ENCODE measurements at places on chromosomes 16 and 17.

DNA sequence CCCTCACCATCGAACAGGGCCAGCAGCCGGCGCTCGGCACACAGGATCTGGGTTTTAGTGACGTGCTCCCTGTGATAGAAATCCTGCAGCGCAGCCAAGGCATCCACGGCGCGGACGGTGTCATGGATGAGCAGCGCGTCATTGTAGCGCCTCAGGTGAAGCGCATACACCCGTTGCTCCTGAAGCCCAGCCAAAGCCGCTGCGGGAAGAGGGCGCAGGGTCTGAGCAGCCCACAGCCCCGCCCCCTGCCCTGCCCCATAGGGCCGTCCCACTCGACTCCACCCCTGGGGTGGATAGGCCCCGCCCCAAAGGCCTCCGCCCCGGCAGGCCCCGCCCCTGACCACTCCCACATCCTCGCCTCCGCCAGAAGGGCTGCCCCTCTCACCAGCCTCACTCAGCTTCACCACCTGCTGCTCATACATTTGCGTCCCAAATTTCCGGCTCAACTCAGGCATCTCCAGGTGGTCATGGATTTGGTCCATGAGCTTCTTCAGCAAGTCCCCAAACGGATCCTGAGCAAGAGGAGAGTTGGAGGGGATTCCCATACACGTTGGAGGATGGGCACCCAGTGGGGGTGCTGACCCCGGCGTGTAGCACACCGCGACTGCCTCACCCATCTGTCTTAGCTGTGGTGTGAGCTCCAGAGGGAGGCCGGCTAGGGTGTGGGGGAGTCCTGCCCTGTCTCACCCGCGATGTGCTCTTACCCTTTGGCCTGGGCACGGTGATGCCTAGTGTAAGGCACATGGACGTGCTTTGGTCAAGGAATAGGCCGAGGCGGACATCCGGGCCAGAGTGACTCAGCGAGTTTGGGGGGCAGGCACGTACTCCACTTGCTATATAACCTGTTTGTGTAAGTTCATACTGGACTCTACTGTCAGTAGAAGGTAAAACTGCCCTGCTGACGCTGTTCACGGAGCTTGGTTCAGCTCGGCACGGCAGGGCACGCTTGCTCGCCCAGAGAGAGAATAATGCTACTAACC lies 4.6 kb downstream of the DHX58 start:
- no peak for DNase-seq

DNA sequence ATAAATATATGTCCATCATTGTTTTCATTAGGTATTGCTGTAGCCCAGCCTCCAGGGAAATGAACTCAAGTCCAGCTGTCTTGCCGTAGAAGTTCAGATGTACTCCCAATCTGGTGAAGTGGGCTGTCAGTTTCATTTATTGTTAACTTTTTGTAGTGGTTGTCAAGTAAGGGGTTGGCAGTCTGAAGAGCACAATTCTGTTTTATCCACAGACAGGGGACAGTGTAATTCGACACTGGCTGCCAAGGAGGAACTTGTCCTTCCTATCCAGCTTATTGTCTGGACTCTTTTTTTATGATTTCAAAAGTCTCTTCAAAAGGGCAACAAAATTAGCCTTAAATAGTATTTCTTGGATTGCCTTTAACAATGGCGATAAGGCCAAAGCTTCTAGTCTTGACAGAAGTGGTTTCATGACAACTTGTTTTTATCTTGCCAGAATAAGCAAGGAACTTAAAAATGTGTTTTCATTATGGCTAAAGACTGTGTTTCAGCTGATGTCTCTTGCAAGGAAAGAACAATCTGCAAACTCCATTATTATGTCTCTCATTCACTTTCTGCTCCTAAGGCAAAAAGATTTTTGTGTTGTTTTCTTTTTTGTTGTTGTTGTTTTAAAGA lies 73.9 kb upstream of the TANC2 start:
- DNase-seq = no peak

- no peak for DNase-seq
Measured at GRCh38 chr17:3636908-3637373, 381 bp downstream of the CTNS start.

DNA sequence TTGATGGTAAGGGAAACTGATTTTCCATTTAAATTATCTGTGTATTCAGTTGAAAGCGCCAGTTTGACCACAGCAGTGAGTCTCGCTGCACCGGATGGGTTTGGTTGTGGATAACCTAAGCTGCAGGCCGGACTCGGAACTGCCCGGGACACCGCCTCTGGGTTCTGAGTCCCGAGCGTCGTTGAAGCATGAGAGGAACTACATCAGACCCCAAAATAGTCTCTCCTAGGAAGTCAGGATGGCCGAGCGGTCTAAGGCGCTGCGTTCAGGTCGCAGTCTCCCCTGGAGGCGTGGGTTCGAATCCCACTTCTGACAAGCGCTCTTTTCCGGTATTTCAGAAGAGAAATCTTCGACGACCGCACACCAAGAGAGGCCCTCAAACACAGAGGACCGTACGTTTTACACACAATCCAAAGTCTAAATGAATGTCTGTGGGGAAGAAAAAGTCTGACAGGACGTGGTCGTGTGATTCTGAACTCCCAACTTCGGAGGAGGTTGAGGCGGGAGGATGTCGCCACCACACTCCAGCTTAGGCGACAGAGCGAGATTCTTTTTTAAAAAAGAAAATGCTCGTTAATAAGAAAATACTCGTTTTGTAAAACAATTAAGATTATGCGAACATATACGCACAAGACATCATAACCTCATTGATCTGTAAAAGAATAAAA lies 15.4 kb upstream of the PLLP start:
- DNase-seq = peak; percentile 97

DNA sequence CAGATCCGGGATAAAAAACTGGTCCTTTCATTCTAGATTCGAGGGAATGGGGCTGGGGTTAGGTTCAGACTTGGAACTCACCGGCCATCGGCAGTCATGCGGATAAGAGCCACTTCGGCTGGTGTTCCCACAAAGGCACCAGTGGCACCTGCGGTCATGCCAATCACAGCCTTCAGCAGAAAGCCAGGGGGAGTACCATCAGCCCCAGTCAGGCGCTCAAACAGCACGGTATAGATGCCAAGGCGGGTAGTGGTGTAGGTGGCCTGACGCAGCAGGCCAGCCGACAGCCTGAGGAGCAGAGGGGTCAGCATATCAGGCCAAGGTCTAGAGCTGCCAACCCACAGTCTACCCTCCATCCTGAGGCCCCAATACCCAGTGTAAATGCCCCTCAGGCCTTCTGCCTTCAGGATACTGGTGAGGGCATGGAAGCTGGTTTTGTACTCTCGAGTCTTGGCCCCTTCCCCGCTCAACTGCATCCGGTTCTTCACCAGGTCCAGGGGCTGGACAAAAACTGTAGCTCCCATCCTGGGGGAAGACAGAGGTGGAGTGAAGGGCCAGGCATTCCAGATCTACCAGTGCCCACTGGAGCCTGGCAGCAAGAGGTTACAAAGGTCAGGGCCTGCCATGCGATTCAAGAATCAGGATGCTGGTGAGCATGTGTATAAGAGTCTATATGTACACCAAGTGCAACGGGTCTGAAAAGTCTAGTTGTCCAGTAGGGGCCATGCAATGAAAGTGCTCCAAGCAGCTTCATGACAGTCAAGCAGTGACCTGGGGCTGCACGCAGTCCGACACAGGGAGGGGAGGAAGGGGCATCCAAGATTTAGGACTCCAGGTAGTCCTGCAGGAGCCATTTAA lies 929 bp downstream of the SLC25A11 start:
- no peak for DNase-seq

DNA sequence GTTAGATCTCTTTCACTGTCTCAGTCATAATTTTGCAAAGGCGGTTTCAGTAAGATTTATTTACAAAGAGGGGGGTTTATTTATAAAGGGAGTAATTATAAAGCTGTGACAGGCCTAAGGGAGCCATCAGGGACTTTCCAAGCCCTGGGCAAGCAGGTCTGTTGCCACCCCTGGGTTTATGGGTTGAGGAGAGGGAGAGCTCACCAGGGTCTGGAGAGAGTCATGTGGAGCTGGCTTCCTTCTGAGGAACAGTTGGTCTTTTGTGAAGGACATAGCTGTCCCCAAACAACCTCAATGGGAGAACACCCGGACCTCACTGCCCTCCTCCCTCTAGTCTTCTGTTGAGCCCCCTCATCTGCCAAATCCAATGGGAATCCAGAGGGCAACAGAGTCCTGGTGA lies 9.8 kb downstream of the ITGAM start:
- DNase-seq = no peak

DNA sequence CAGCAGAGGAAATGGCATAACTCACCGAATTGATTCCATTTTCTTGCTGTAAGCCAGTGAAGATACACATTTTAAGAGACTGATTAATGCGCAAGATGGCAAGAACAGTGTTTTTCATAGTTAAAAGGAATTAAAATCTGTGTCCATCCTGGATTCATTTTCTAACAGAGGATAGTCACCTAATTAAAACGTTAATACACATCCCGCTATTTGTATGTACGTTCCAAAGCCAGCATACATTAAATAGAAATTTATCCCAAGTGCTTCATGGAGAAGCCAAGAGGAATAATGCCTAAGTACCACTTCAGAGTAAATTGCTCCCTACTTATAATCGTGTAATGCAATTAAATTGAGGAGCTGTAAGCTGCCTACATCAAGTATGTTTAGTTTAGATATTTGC lies 49.9 kb downstream of the RBFOX1 start:
- no peak for DNase-seq

GRCh38 chr16:58753711-58754134 lies 19.6 kb upstream of the GOT2 start:
- DNase-seq = no peak

- DNase-seq = no peak
Measured at GRCh38 chr16:19690196-19690595, 27.8 kb downstream of the KNOP1 start.

- no peak for DNase-seq
Measured at GRCh38 chr17:77426676-77427386, 286.1 kb downstream of the SEC14L1 start.

- peak; percentile 40 for DNase-seq
Measured at GRCh38 chr16:66605177-66605978, 874 bp downstream of the CMTM3 start.

DNA sequence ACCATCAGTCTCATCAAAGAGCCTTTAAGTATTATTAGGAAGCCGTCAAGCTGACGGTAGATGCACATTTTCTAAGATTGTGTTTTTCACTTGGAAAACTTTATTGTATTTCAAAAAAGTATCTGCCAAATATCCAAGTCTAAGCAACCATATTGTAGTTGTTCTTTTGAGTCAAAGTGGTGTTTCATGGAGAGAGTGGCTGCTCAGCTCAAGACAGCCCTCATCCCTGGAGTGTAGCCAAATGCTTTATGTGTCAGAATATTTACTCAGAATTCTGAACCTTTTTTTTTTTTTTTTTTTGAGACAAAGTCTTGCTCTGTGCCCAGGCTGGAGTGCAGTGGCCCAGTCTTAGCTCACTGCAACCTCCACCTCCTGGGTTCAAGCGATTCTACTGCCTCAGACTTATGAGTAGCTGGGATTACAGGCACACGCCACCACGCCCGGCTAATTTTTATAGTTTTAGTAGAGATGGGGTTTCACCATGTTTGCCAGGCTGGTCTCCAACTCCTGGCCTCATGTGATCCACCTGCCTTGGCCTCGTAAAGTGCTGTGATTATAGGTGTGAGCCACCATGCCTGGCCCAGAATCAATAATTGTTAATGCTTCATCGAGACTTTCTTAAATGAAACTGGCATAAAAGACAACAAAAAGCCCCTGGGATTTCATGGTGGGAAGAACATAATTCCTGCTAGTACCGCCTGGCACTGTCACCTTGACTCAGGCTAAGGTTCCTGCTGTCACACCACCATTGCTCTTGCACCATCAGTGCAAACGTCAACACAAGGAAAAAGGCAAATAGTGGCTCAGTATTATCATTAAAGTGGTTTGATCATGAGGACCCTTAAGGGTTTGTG lies 45.5 kb downstream of the PRKCA start:
- DNase-seq = peak; percentile 80

- peak; percentile 74 for DNase-seq
Measured at GRCh38 chr17:78497115-78497540, 80.1 kb downstream of the DNAH17 start.

GRCh38 chr16:49986351-49987124 lies 38.5 kb upstream of the CNEP1R1 start:
- DNase-seq = peak; percentile 18

GRCh38 chr16:31476303-31477219 lies 4.6 kb downstream of the TGFB1I1 start:
- no peak for DNase-seq

GRCh38 chr17:10661437-10661836 lies 4.3 kb upstream of the MYH3 start:
- DNase-seq = no peak

GRCh38 chr16:1978476-1979120 lies 2.7 kb downstream of the NOXO1 start:
- DNase-seq = no peak

DNA sequence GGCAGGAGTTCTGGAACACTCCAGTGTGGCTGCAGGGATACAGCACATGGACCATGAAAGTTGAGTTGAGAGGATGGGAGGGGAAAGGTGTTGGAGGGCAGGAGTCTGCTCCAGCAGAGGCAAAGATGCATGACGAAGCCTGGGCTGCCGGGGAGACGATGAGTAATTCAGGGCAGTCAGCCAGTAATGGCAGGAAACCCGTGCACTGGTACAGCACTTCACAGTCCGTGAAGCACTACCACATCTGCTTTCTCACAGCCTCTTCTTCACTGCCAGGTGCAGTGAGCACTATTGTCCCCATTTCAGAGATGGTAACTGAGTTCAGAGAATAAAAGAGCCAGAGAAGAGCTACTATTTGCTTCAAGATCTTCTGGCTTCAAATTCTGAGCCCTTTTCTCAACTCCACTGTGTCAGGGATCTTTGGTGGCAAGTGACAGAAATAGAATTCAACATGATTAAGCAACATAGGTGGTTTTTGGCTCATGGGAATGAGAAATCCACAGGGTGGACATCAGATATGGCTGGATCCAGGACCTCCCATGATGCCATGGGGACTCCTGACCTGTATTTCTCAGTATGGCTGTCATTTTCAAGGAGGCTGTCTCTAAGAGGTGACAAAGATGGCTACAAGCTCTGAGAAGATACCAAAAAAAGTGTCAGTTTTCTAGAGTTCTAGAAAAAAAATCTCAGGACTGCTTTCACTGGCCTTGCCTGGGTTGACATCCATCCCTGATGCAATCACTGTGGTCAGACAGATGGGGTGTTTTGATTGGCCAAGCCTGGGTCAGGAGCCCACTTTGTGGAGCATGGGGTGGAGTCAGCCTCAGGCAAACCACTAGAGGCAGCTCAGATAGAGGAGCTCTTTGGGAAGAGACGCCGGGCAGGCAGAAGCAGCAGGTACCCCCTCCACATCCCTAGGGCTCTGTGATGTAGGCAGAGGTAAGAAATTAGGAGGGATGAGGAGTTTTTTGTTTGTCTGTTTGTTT lies 24.7 kb downstream of the IL21R start:
- DNase-seq = peak; percentile 96

- DNase-seq = peak; percentile 77
Measured at GRCh38 chr17:46212634-46213435, 19.6 kb upstream of the KANSL1 start.

- no peak for DNase-seq
Measured at GRCh38 chr16:81333356-81333755, 18.6 kb downstream of the GAN start.

DNA sequence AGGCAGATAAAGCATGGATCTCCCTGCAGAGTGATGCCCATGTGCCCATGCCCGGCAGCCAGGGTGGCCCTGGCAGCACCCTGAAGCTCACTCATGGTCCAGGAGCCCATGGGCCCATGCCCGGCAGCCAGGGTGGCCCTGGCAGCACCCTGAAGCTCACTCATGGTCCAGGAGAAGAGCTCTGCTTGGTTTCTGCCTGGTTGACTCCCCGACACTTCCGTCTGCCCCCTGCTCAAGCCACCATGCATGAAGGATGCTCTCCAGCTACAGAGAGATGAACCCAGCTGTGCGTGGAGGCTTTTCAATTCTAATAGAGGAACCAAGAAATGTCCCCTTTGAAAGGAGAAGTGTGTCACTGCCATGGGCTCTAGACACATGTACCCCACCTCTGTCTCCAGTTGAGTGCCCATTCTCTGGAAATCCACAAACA lies 8.7 kb downstream of the CCL17 start:
- no peak for DNase-seq

All from fibroblast of mammary gland (primary cell).